ENCODE measurements at places on chromosomes 5 and 9.

- H3K27ac ChIP-seq = no peak overlapping the region
- no peaks in the 10 kb centered on the region for H3K27me3 ChIP-seq
- no peak for DNase-seq
- no peaks in the 10 kb centered on the region for H3K36me3 ChIP-seq
Observed at GRCh38 chr5:717143-717542, 24.0 kb upstream of the TPPP start.

- no peak for DNase-seq
- peaks cover 11% of the 10 kb centered on the region for H3K27me3 ChIP-seq
- H3K4me1 ChIP-seq = no peaks in the 10 kb centered on the region
- no peaks in the 10 kb centered on the region for H3K36me3 ChIP-seq
Observed at GRCh38 chr5:133480866-133481265, 131.5 kb downstream of the FSTL4 start.

GRCh38 chr5:59992206-59992605 lies 98.7 kb upstream of the PDE4D start:
- peak; percentile 6 for DNase-seq
- no peaks in the 10 kb centered on the region for H3K36me3 ChIP-seq
- no peak overlapping the region for H3K4me3 ChIP-seq
- H3K27ac ChIP-seq = no peak overlapping the region
- no peaks in the 10 kb centered on the region for H3K27me3 ChIP-seq

GRCh38 chr5:156684216-156684615 lies 165.9 kb upstream of the PPP1R2B start:
- no peak for DNase-seq
- H3K36me3 ChIP-seq = no peaks in the 10 kb centered on the region
- H3K27ac ChIP-seq = no peak overlapping the region
- H3K4me3 ChIP-seq = no peak overlapping the region
- H3K27me3 ChIP-seq = peaks cover 3% of the 10 kb centered on the region

GRCh38 chr9:100515578-100516494 lies 42.9 kb downstream of the TMEFF1 start:
- H3K27ac ChIP-seq = no peak overlapping the region
- no peaks in the 10 kb centered on the region for H3K27me3 ChIP-seq
- H3K36me3 ChIP-seq = no peaks in the 10 kb centered on the region
- H3K4me1 ChIP-seq = no peaks in the 10 kb centered on the region
- H3K4me3 ChIP-seq = no peak overlapping the region
- peak; percentile 58 for DNase-seq

GRCh38 chr9:4581861-4582565 lies 80.1 kb upstream of the PLPP6 start:
- DNase-seq = no peak
- H3K36me3 ChIP-seq = no peaks in the 10 kb centered on the region
- H3K4me3 ChIP-seq = no peak overlapping the region
- H3K4me1 ChIP-seq = no peaks in the 10 kb centered on the region
- no peak overlapping the region for H3K27ac ChIP-seq
- no peaks in the 10 kb centered on the region for H3K27me3 ChIP-seq

DNA sequence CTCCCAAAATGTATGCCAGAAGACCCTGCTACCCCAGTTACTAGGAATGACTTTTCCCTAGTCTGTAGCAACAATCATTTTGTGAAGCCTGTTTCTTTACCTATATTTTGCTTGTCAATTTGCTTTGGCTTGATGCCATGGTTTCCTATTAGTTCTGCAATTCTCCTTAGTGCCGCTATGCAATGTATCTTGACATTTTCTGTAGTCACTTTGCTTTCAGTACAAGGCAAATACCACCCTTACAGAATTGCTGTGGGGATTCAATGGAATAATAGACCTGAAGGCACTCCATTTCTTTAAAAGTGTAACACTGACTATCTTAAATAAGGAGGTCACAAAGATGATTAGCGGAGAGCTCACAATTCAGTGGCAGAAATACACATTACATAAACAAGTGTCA lies 291.1 kb downstream of the NR2F1-AS1 start:
- no peaks in the 10 kb centered on the region for H3K4me1 ChIP-seq
- H3K4me3 ChIP-seq = no peak overlapping the region
- H3K36me3 ChIP-seq = no peaks in the 10 kb centered on the region
- no peak for DNase-seq
- no peak overlapping the region for H3K27ac ChIP-seq
- H3K27me3 ChIP-seq = no peaks in the 10 kb centered on the region

GRCh38 chr5:150386024-150386855 lies 26.5 kb downstream of the CD74 start:
- H3K27ac ChIP-seq = no peak overlapping the region
- H3K27me3 ChIP-seq = no peaks in the 10 kb centered on the region
- H3K36me3 ChIP-seq = peaks cover 34% of the 10 kb centered on the region
- DNase-seq = no peak

DNA sequence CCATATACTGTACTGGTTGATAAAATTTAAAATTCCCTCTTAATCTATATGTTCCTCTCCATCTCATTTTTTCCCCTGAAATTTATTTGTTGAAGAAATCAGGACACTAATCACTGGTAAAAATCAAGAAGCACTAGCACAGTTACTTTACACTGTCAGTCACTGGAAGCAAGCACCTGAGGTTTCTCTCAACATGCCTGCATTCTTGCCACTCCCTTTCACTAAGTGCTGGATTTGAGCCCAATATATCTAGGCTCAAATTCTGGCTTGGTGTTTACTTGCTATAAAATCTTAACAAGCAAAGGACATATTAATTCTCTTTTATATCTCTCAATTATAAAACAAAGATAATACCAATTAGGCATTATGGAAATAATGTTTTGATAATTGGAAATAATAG lies 58.6 kb downstream of the DIAPH1 start:
- peak; percentile 47 for DNase-seq
- H3K4me3 ChIP-seq = peak overlapping the region; percentile 16
- H3K36me3 ChIP-seq = peaks cover 5% of the 10 kb centered on the region
- peak overlapping the region; percentile 91 for H3K27ac ChIP-seq

DNA sequence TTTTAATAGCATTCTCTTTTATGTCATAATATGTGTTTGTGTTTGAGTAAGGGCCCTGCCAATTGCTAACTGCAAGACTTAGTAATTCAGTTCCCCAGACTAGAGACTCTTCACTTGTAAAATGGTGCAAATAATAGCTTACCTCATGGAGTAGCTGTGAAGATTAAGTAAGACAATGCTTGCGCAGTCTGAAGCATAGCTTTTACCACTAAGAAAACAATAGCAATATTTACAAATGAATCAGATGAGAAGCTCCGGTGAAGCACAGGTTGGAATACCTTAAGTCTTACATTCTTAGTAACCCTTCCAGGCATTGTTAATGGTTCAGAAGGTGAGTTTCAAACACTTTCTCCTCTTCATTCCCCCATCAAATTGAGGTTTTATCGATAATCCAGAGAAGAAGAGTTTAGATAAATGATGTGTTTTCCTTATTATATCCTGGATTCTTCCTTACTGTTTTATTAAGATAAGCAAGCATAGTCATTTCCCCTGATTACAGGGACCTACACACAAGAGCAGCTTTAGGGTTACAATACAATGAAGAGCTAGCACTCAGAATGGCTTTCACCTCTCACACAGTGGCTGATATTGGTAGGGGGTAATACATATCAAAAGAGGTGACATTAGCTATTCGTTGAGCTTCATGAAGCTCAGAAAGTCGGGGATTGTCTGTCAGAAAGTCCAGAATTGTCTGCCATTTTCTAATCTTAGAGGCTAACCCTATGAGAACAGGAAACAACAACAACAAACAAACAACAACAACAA lies 96.4 kb upstream of the EDIL3 start:
- no peaks in the 10 kb centered on the region for H3K36me3 ChIP-seq
- no peak overlapping the region for H3K4me3 ChIP-seq
- no peaks in the 10 kb centered on the region for H3K4me1 ChIP-seq

DNA sequence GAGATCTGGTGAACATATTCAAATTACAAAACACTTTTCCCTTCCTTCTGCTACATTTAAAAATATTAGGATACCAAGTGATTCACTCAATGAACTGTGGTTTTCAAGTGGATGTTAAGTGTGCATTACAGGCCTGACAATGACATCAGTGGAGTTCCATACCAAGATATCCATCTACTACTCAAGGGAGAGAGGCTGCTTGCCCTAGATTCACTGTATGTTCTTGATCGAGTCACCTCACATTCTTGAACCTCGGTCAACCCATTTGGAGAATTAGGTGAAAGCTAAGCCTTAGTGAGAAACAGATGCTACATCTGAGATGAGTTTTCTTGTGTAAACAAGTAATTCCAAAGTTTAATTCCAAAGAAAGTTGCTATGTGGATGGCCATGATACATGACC lies 142.2 kb downstream of the FGF10 start:
- H3K27ac ChIP-seq = no peak overlapping the region
- H3K27me3 ChIP-seq = no peaks in the 10 kb centered on the region
- H3K4me3 ChIP-seq = no peak overlapping the region
- peak; percentile 2 for DNase-seq
- no peaks in the 10 kb centered on the region for H3K4me1 ChIP-seq

DNA sequence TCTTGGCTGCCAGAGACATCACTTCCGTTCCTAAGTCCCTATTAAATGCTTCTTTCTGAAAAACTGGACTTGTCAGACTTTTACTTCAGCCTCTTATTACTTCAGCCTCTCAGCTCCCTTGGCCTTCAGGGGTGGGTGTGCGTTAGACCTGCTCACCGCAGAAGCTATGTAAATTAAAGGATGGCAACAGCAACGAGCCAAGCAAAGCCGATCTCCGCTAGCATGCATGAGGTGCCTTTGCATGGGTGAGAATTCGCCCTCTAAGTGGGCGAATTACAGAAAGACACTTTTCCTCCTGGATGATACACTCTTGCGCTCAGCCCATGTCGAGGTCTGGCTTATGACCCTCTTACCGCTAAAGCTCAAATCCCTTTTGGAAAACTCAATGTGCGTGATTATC lies 10.9 kb upstream of the IL3 start:
- H3K27ac ChIP-seq = no peak overlapping the region
- no peak overlapping the region for H3K4me3 ChIP-seq
- no peak for DNase-seq
- peaks cover 5% of the 10 kb centered on the region for H3K27me3 ChIP-seq

DNA sequence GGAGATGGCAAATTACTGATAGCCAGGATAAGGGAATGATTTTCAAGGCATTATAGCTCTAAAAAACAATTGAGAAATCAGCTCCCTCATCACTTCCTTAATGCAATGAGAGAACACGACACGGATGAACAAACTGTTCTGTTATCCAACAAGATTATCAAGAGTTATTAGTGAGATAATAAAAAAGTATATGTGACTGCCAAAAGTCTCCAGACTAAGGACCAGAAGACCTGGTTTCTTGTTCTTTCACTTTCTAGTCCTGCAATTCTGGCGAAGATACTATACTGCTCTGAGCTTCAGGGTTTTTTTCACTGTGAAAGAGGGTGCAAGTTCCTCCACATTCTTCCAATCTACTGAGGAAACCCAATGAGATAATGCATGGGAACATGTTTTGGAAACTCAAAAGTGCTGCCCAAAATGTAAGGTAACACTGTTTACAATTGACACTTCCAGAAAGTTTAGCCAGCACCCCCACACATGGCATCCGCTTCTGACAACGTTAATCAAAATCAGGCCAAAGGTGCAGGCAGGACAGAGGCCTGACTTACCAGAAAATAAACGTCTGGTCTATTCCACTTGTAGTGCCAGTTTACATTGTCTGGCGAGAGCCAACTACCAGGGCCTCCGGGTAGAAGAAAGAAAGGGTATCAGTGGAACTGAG lies 254.2 kb downstream of the DOCK8 start:
- no peak overlapping the region for H3K4me3 ChIP-seq
- DNase-seq = no peak
- H3K27ac ChIP-seq = no peak overlapping the region
- no peaks in the 10 kb centered on the region for H3K36me3 ChIP-seq
- H3K4me1 ChIP-seq = peaks cover 5% of the 10 kb centered on the region

DNA sequence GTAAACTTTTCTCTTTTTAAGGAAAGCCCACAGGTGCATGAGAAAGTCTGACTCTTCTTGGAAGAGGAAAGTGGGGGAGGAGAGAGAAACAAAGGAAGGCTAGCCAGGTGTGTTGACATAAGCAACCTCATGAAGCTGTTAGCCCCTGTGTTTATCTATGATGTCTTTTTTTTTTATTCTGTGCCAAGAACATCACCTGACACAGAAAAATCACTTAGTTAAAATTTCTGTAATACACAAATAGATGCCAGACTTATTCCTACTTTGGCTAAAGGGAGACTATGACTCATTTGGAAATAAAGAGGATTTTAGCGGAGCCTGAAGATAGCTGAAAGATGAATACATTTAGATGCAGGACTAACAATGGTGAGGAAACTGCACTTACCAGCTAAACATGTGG lies 58.3 kb downstream of the BAAT start:
- DNase-seq = peak; percentile 3
- no peaks in the 10 kb centered on the region for H3K27me3 ChIP-seq
- no peak overlapping the region for H3K4me3 ChIP-seq
- H3K27ac ChIP-seq = no peak overlapping the region
- no peaks in the 10 kb centered on the region for H3K4me1 ChIP-seq

DNA sequence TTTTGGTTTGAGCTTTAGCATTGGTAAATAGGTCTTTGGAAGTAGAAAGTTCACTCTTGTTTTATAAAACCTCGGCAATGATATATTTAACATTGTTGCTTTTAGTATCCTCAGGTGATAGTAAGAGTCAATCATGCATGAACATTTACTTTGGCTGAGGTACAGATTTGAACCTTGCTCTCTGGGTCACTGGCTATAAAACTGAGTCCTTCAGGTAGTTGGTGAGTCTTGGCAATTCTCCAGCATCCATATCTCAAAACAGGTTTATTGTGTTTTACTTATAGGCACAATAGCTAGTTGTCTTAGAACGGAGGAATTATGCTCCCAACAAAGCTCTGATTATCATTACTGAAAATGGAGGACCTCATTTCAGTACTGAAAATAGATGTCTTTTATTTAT lies 75.1 kb downstream of the MAT2B start:
- peaks cover 11% of the 10 kb centered on the region for H3K4me1 ChIP-seq
- no peaks in the 10 kb centered on the region for H3K36me3 ChIP-seq
- H3K4me3 ChIP-seq = no peak overlapping the region
- no peak for DNase-seq
- no peaks in the 10 kb centered on the region for H3K27me3 ChIP-seq

DNA sequence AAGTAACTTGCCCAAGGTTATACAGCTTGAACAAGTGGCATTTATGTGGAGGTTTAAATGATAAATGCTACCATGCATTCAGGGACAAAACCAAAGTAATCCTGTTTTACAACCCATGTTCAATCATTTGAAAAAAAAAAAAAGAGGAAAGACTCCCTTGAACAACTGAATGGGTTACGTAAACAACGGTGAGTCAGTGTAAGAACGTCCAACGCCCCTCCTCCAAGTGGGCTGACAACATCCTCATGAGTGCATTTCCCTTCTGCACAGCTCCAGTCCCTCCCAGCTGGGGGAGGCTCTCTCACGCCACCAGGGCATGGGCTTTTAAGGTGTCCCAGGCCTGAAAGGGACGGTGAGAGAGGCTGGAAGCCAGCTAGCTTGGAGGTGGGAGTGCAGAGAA lies 90.0 kb downstream of the PRRT1B start:
- peaks cover 4% of the 10 kb centered on the region for H3K36me3 ChIP-seq
- H3K27ac ChIP-seq = peak overlapping the region; percentile 76
- peak overlapping the region; percentile 6 for H3K4me3 ChIP-seq
- DNase-seq = peak; percentile 98
- H3K4me1 ChIP-seq = peaks cover 17% of the 10 kb centered on the region
- H3K27me3 ChIP-seq = no peaks in the 10 kb centered on the region

- no peak for DNase-seq
- H3K27ac ChIP-seq = peak overlapping the region; percentile 4
- no peaks in the 10 kb centered on the region for H3K27me3 ChIP-seq
- H3K4me3 ChIP-seq = peak overlapping the region; percentile 38
- peaks cover 13% of the 10 kb centered on the region for H3K4me1 ChIP-seq
- H3K36me3 ChIP-seq = no peaks in the 10 kb centered on the region
Observed at GRCh38 chr9:676780-677438, 164.6 kb upstream of the DMRT1 start.

Data from astrocyte (in vitro differentiated cells and primary cell).